ENCODE measurements at places on chromosomes 5 and 9.
A peak's percentile ranks its signal among the peaks of the same experiment; 100 is the strongest.

GRCh38 chr5:148962200-148962550 lies 100.7 kb downstream of the SH3TC2 start:
- DNase-seq: no peak

GRCh38 chr5:171623551-171624097 lies 162.0 kb upstream of the SMIM23 start:
- no peak for DNase-seq

DNA sequence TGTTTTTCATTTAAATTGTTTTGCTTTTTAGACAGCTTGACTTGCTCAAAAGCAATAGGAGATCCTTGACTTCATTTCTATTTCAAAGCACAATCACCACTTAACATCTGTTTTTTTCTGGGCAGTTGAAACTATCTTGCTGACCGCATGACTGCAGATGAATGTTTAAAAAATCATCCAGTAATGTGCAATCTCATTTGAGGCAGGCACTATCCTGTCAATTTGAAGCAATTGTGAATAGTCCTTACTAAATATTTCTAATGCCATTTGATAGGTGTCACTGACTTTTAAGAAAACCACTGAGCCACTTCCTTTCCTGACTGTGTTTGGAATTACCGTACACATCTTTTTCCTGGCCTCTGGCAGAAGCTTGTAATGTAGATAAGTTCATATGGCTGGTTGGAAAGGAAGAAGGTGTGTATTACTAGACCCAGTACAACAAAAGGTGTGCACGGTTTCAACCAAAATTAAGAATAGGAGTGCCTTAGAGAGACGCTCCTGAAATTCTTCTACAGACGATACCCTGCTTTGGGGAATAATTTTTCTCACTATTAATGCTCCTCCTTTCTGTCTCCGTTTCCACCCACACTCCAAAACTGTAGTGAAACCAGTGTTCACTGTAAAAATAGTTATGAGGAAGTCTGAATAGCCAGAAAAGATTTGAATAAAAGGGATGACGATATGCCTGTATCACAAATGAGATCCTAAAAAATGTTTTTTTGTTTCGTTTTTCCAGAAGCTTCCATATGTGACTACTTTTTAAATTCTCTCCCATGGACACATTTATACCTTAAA lies 136.7 kb upstream of the MOCS2 start:
- DNase-seq: no peak

DNA sequence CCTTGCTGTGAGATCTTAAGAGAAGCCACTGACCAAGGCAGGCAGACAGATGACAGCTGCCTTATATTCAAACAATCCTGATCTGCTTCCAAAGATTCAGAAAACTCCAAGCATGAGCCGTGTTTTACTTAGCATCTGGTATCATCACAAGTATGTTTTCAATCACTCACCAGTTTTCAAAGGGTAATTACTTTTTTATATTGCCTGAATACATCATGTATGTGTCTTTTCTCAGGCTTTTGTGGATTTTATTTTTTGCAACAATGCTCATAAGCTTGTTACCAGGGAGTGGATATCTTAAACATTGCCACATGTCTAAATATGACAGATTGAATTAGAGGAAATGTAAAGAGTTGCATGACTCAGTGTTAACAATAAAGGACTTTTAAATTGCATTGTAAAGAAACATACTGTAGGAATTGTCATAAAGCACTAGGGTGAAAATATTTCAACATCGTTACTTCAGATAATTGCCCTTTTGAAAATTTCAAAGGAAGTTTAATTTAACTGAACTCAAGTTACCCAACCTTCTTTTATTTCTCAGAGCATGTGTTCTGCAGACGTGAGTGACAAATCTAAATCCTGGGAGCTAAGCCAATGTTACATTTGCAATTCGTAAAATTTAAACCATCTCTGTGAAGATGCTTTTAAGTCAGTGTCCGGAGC lies 326.1 kb downstream of the PLK2 start:
- no peak for DNase-seq

DNA sequence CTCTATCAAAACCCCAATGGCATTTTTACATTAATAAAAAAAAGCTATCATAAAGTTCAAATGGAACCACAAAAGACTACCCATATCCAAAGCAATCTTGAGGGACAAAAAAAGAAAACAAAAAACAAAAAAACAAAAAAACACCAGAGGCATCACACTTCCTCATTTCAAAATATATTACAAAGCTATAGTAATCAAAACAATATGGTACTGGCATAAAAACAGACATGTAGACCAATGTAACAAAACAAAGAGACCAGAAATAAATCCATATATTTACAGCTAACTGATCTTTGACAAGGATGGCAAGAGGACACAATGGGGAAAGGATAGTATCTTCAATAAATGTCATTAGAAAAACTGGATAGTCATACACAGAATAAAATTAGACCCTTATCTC lies 245.1 kb upstream of the MSX2 start:
- DNase-seq: no peak

DNA sequence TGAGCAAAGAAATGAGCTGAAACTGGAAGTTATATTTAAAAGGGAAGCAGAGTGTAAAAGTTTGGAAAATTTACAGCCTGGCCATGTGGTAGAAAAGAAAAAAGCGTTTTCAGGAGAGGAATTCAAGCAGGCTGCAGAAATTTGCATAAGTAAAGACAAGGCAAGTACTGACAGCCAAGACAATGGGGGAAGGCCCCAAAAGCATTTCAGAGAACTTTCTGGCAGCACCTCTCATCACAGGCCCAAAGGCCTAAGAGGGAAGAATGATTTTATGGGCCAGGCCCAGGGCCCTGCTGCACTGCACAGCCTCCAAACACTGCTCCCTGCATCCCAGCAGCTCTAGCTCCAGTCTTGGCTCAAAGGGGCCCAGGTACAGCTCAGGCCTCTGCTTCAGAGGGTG lies 169.7 kb downstream of the GLIS3 start:
- no peak for DNase-seq

- no peak for DNase-seq
Measured at GRCh38 chr9:136336156-136336870, 9.0 kb downstream of the GPSM1 start.

GRCh38 chr5:172860520-172861443 lies 26.7 kb downstream of the ERGIC1 start:
- DNase-seq: no peak

- DNase-seq: no peak
Measured at GRCh38 chr5:82859451-82860140, 217.6 kb downstream of the TMEM167A start.

- DNase-seq: no peak
Measured at GRCh38 chr5:79001471-79001870, 16.4 kb upstream of the ARSB start.

- no peak for DNase-seq
Measured at GRCh38 chr9:1748407-1748806, 266.7 kb upstream of the SMARCA2 start.

DNA sequence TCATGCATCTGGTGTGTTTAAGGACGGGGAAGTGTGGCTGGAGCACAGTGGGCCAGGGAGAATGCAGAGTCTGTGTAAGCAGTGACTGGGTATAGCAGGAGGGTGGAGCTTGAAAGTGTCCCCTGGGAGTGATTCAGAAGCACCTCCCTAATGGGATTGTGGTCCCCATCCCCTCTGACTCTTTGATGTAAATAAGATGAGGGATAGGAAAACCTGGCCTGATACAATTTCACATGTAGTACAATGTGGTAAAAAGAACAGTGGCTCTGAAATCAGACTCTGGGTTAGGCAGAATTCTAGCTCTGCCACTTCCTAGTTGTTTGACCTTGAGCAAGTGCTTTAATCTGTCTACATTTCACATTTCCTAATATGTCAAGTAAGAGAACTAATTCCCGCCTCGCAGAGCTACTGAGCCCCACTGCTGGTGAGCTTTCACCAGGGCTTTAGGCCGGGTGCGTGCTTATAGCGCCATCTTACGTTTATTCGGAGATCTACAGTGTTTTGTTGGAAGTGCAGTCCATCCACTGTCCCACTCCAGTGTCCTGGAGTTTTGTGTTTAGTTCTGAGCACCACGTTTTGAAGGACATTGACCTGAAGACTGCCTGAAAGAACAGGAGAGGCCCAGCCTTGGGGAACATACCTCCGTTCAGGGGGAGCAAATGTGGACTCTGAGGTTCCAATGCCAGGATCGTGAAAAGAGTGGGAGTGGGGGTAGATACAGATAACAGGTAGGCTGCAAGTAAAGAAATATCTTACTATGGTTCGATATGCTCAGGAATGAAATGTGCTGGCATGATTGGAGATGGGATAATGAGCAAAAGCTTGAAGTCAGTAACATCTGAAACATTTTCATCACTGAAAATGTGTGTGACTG lies 51.2 kb upstream of the TESK1 start:
- peak; percentile 51 for DNase-seq

GRCh38 chr5:7673658-7674057 lies 177.3 kb downstream of the CFAP90 start:
- no peak for DNase-seq

DNA sequence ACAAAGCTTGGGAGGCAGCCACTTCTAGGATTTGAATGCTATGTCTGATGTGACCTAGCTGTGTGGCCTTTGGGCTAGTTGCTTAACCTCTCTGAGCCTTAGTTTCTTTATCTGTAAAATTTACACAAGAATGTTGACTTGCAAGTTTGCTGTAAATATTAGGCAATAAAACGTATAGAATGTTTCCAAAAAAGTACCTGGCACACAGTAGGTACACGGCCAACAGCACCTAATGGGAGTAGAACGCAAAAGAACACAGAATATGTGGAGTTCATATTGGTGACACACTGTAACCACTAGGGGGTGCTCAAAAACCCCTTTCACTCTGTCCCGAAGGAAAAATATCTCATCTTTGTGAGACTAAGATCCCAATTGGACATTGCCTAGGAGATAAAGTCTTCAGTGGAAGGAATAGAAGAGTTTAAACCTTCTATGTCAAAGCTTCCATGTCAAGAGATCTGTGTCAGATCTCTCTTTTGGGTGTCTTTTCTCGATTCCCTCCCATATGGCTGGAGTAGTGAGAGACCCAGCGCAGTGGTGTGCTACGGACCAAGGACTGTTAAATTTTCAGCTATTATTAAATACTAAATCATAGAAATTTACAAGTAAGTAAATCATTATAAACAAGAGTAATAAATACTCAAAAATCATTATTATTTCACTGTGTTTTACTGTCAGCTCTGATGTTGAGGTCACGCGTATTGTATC lies 145.4 kb upstream of the RAD23B start:
- DNase-seq: no peak

DNA sequence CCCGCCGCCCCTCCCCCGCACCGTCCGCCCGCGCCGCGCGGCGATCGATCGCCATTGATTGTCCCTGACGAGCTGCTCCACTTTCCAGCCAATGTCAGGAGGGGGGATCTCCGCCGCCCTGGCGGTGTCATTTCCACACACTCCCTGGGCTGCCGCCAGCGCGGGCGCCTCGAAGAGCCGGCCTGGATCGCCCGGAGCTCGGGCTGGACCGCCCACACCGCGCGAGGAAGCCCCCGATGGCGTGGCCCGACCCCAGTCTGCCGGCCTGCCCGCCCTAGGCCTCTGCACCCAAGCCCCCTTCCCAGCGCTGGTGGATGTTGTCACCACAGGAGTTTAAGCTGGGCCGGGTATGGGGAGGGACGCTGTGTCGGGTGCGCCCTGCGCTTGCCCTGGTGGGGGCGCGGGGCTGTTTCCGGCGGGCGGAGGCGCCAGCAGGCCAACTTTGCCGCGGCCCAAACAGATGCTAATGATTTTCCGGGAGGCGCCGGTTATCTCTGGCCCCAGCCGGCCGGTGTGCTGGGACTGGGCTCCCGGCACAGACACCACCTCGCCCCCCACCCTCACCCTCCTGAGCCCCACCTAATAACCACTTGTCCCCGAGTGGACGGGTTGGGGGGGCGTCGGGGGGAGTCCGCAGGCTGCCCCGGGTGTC lies 10.6 kb upstream of the CXXC5 start:
- peak; percentile 66 for DNase-seq

DNA sequence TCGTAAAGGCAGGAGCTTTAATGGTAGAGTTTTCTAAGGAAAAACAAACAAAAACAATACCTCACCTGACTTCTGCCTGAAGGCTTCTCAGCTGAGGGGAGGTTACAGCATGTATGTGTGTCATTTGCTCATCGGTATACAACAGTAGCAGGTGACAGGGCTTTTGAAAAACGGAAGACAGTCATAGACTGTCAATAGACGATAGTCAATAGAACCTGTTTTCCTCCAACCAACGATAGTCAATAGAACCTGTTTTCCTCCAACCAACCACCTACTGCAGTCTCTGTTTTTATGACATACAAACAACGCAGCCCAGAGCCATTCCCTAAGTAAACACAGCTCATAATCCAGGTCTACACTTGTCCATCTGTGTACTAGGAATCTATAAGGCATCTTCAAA lies 74.6 kb downstream of the RETREG1 start:
- DNase-seq: no peak

- DNase-seq: no peak
Measured at GRCh38 chr9:76572151-76572550, 113.2 kb downstream of the GCNT1 start.

DNA sequence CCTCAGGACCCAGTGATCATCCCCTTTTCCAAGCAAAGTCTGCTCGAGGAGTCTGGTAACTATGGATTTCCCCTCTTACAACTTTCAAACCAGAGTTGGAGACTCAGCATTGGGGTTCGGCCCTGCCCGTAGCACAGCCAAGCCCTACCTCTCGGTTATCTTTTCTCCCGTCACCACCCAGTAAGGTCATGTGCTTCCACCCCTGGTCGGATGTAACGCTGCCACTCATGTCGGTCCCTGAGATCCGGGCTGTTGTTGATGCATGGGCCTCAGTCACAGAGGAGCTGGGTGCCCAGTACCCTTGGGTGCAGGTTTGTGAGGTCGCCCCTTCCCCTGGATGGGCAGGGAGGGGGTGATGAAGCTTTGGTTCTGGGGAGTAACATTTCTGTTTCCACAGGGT lies 1.2 kb downstream of the GALT start:
- no peak for DNase-seq

GRCh38 chr9:136529516-136530460 lies 16.1 kb downstream of the NOTCH1 start:
- no peak for DNase-seq

GRCh38 chr9:75616841-75617566 lies 273.5 kb upstream of the PCSK5 start:
- no peak for DNase-seq

DNA sequence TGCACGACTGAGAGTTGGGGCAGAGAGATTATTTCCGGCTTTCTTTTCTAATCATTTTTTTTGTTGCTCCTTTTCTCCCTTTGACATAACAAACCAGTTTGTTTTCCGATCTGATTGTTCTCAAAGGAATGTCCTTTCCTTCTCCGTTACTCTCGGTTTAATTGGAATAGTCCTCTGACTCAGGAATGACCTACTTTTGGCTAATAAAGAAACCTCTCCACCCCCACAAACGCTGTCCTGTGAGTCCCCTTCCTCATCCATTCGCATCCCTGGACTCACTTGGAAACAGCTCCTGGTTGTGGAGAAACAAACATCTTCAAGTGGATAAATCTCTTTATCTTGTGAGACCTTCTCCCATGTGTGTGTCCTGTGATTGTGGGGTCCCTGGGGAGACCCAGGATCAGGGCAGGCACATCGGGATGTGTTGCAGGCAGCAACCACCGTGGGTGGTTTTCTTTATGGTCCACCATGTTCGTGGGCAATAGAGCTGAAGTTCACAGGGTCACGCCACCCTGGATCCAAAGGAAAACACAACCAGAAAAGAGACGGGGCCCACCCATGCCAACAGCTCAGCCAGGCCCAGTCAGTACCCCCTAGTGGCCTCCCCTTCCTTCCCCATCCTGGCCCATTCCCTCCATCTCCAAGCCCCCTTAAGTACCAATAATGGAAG lies 45.2 kb upstream of the NEK6 start:
- DNase-seq: no peak

GRCh38 chr5:26847041-26847736 lies 191.2 kb downstream of the CDH9 start:
- DNase-seq: no peak

GRCh38 chr9:128735373-128735772 lies 11.4 kb upstream of the ZDHHC12 start:
- no peak for DNase-seq

All from NCI-H1092 (cell line).